ENCODE measurements at places on chromosomes 4 and X.
A peak's percentile ranks its signal among the peaks of the same experiment; 100 is the strongest.

DNA sequence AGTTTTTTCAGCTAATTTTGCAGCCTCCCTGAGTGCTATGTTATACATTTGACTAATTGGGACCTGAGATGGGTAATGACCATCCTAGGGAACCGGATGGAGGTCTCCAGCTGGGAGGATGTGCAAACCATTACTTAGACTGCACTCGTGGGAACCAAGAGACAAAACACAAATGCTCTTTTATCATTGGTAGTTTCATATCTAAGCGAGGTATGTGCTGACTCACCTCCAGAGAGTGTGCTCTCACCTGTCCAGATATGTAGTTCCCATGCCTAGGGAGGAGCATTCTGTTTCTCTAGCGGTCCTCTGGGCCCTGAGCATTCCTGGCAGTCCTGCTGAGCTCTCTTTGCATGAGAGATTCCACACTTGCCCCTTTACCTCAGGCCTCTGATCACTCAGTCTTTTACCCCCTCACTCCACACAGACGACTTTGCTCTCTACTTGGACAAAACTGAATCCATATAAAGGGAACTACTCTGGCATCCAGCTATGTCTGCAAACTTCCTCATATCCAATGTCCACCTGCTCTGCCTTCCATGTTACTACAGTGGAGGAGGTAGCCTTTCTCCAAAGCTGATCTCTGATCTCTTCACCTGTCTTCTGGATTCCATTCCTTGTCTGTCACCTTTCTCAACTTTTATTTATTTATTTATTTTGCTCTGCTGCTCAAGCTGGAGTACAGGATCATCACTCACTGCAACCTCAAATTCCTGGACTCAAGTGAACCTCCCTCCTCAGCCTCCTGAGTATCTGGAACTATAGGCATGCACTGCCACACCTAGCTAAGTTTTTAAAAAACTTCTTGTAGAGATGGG lies 88.4 kb downstream of the LRP2BP start:
- DNase-seq, result no peak

GRCh38 chr4:126779436-126780166 lies 853.2 kb upstream of the INTU start:
- no peak for DNase-seq

DNA sequence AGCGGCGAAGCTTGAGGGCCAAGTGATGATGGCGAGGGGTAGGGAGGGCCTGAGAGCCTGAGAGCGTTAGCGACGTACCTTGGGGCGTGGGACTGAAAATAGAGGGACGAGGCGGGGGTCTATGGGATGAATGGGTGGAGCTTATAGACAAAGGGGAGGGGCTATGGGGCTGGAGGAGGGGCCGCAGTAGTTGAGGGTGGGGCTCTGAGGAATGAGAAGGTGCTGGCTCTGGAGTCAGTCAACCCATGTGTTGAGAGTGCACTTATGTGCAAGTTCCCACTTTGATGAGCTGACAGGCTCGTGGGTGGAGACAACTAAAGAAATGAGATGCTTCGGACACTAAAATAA lies 488 bp downstream of the TBC1D25 start:
- peak; percentile 33 for DNase-seq

- no peak for DNase-seq
These were observed at the start of gene ADGRA3 for GRCh38 chr4:22515888-22516541. Gene ADGRA3 (minus strand): TSS chr4:22516066. CDS start chr4:22515784, 282 bp downstream.

GRCh38 chr4:107094976-107095375 lies 58.9 kb upstream of the DKK2 start:
- no peak for DNase-seq

DNA sequence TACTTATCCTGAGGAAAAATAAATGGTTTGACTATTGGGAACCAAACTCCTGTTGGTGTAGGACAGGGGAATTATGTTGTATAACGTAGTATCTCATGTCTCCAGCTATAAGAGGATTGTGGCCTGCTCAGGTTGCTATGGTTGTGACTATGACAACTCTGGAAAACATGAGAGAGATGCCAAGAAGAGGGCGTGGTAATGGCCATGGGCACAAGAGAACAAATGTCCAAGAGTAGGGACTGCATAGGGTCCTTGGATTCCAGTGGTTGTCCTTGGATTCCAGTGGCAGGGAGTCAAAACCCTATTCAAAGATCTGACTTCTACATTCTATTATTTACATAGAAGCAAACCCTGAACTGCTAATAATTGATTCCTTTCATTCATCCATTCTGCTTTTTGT lies 6.8 kb upstream of the MOB1B start:
- DNase-seq, result no peak

Measured in activated T-cell treated with anti-CD3 and anti-CD28 coated beads for 1 hour (primary cell).